ENCODE measurements at places on chromosomes 1 and 21. TPM values are rescaled to one million over a fixed set of nuclear protein-coding genes. Genes with fewer than 3 reads are reported as not detected.

The INTS7 gene
- total RNA-seq = 11.0 TPM

- no peak overlapping the region for H3K4me3 ChIP-seq
- H3K27me3 ChIP-seq = no peaks in the 10 kb centered on the region
- no peak overlapping the region for H3K27ac ChIP-seq
- no peaks in the 10 kb centered on the region for H3K36me3 ChIP-seq
Observed at GRCh38 chr1:199665371-199665770, 362.1 kb upstream of the NR5A2 start.

DNA sequence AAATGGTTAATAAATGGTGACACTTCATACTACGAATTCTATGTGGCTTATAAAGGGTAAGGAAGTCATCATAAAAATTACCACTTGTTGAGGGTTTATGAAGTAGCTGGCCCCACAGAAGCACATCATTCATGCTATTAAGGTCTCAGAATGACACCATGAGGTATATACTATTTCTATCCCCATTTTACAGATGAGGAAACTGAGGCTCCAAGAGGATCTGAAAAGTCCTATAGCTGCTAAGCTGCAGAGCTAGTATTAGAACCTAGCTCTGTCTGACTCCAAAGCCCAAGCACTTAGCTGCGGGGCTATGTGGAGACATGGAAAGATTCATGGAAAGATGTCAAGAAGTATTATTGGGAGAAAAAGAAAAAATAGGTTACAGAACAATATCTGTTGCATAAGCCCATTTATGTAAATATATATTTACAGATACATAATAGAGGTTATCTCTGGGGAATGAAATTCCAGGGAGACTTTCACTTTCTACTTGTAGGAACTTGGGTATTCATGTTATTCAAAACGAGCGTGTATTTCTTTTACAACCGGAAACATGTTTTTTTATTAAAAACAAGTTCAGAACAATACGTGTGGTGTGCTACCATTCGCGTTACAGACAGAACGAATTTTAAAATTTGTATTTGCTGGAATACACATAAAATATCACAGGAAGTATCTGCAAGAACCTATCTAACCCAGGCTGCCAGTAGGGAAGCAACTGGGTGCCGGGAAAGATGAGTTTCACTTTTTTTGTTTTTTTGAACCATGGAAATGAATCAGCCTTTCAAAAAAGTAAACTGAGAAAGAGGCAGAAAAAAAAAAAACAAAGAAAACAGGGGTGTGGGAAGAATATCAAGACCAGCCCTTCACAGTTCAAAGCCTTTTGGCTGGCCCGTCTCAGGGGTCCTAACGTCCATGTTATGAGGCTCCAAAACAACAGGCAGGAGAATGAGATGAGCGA, 13.4 kb downstream of the SPOCD1 start:
- no peak overlapping the region for H3K27ac ChIP-seq
- no peak overlapping the region for H3K4me3 ChIP-seq
- H3K27me3 ChIP-seq = no peaks in the 10 kb centered on the region

DNA sequence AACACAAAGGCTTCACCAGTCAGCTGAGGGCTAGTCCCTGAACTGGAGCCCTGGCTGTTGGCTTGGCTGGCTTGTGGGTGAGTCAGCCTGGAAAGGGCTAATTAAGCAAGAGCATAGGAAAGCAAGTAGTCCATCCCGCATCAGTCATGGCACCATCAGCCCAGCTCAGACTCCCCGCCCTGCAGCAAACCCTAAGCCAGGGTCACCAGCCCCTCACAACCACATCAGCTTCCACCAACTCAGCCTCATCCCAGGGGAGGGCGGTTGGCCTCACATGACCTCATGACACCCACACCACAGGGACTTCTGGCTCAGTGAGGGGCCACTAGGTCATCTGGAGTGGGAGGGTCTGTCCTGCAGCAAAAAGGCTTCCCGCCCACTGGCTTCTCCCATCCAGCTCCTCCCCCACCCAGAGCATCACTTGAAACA, 7.0 kb upstream of the SPATC1L start:
- H3K27me3 ChIP-seq = no peaks in the 10 kb centered on the region
- H3K27ac ChIP-seq = no peak overlapping the region
- peak; percentile 18 for DNase-seq
- H3K4me3 ChIP-seq = no peak overlapping the region

DNA sequence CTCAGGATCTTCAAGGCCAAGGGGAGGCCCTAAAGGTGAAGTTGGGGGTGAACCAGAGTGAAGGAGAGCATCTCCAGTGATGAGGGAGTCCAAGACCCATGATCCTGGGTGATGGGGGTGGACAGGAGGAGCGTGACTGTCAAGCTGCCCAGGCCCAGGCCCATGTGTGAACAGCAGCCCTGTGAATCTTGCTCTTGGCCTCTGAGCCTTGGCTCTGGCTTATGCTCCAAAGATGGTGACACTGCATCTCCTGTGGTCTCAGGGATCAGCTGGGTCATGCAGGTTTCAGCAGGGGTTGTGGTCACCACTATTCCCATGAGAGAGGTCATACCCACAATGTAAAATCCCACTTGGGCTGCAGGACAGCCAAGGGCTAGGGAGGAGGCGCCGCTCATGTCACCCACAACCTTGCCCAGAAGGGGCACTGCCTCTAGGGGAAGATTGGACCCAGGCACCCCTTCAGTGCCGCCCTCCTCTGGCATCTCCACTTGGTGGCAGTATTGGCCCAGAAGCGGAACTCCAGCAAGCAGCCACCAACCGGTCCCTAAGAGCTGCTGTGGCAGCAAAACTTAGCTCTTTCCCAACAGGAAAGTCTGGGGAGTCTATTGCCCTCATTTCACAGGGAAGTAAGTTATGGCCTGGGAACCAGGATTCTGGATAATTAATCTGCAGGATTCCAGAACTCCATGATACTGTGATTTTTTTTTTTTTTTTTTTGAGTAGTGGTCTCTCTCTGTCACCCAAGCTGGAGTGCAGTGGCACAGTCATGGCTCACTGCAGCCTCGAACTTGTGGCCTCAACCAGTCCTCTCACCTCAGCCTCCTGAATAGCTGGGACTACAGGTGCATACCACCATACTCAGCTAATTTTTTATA, 7.5 kb upstream of the WNT3A start:
- peak; percentile 67 for DNase-seq
- no peaks in the 10 kb centered on the region for H3K4me1 ChIP-seq
- H3K36me3 ChIP-seq = no peaks in the 10 kb centered on the region
- peaks cover 10% of the 10 kb centered on the region for H3K27me3 ChIP-seq
- H3K4me3 ChIP-seq = no peak overlapping the region

DNA sequence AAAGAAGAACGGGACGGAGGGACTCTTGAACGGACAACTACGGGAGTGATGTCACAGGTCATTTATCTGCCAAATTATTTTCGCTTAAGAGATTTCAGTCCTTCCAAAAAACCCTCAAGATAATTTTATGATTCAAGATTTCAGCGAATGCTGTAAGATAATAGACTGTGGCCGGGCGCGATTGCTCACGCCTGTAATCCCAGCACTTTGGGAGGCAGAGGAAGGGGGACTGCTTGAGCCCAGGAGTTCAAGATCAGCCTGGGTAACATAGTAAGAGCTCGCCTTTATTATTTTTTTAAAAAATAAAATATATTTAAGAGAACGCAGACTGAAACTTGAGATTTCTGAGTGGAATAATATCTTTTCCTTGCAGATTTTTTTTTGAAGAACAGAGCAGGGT, 609 bp downstream of the RWDD2B start:
- no peak for DNase-seq
- no peaks in the 10 kb centered on the region for H3K36me3 ChIP-seq
- H3K27ac ChIP-seq = peak overlapping the region; percentile 72

DNA sequence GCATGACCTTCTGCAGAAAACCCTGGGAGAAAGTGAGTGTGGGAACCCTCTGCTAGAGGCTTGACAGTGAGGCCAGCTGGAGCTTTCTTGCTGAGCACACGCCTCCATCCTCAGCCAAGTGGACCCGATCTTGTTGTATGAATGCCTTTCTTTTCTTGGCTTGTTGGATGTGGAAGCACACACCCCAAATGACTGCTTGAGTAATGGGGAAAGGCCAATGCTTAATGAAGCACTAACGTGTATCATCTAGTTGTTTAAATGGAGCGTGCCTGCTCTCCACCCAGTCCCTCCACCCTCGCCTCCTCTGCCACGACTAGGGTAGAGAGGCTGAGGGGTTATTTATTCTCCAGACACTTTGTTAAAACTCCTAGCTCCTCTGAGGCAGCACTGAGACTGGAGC, 54.3 kb upstream of the IKBKE start:
- H3K27me3 ChIP-seq = no peaks in the 10 kb centered on the region
- no peaks in the 10 kb centered on the region for H3K36me3 ChIP-seq
- no peak overlapping the region for H3K27ac ChIP-seq
- peaks cover 7% of the 10 kb centered on the region for H3K4me1 ChIP-seq
- no peak overlapping the region for H3K4me3 ChIP-seq
- DNase-seq = no peak

DNA sequence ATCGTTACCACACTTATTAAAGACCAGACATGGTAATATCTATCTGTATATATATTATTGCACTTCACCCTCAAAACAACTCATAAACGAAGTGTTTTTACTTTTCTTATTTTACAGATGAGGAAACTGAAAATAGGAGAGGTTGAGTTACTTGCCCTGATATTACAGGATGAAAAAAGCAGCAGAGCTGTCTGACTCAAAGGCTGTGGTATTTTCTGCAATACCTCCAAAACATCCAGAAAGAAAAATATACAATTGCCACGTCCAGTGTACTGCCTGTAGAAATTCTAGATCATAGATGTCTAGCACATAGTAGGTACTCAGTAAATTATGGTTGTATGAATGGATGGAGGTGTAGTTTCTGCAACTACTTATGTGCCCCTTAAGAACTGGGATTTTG, 5.2 kb upstream of the TARBP1 start:
- no peak for DNase-seq
- no peaks in the 10 kb centered on the region for H3K27me3 ChIP-seq
- H3K4me3 ChIP-seq = no peak overlapping the region
- H3K27ac ChIP-seq = no peak overlapping the region
